MCF 10A (cell line): ENCODE measurements at places on chromosomes 3 and 15.

DNA sequence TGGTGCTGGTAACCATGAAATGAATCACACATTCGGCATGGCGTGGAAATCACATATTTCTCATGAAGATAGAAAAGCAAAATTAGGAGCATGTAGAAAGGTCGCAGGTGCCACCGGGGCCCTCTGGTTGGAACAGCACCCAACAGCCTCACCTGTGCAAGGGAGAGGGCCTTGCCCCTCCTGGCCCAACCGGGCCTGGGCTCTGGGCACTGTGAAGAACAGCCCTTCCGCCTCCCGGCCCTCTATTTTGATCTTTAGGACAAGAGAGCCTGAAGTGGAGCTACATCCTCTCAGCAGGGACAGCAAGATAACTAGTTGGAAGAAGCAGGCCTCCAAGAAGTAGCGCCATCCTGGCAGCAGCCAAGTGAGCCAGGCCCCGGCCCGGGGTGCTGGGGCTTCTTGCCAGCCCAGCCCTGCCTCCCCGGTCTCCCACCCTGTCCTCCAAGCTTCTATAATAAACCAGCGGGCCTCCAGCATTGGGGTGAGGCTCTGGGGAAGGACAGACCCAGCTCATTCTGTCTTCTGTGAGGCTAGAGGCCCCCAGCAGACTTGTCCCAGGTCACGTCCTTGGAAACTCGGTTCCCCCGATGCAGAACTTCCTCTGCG, 46.1 kb upstream of the FGD5 start:
- no peak for DNase-seq

- DNase-seq = peak; percentile 20
Measured at GRCh38 chr15:101664303-101664913, 12.2 kb upstream of the TM2D3 start.

DNA sequence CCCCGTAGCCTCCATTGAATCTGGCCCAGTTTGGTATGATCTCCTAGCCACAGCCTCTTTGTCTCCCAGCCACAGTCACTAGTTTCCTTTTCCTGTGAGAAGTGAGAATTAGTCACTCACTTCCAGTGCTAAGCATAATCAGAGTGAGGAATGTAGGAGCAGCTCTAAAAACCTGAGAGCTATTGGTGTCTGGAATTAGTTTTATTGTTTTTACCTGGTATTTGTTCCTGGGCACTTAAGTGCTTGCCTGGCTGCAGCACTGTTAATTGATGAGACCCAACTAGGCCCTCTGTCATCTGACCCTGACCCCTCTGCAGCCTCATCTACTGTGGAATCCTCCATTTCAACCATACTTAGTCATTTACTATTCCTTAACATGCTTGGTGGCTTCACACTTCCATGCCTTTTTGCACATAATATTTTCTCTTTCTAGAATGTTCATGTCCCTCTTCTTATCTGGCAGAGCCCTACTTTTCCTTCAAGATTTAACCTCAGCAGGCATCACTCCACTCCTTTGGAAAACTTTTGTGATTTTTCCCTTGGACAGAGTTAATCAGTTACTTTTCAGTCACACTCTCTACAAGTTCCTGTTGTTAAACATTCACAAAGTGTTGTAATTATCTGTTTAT, 48.8 kb downstream of the PDE8A start:
- peak; percentile 53 for DNase-seq

- DNase-seq = no peak
Measured at GRCh38 chr3:13068269-13069010, 4.8 kb downstream of the IQSEC1 start.

DNA sequence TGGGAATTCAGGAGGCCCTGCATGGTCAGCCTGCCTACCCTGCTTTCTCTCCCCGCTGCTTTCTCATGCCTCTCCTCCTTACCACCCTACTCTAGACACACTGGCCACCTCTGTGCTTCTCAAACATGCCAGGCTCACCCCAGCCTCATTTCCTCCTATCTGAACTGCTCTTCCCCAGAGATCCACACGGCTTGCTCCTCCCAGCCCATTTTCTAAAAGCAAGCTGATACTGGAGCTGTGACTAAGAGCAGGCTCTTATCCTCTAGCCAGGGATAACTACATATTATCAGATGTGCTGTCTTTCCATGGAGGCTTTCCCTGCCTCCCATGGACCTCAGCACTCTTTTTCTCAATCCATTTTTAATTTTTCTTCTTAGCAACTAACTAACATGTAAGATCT, 85.9 kb downstream of the BOC start:
- DNase-seq = no peak

DNA sequence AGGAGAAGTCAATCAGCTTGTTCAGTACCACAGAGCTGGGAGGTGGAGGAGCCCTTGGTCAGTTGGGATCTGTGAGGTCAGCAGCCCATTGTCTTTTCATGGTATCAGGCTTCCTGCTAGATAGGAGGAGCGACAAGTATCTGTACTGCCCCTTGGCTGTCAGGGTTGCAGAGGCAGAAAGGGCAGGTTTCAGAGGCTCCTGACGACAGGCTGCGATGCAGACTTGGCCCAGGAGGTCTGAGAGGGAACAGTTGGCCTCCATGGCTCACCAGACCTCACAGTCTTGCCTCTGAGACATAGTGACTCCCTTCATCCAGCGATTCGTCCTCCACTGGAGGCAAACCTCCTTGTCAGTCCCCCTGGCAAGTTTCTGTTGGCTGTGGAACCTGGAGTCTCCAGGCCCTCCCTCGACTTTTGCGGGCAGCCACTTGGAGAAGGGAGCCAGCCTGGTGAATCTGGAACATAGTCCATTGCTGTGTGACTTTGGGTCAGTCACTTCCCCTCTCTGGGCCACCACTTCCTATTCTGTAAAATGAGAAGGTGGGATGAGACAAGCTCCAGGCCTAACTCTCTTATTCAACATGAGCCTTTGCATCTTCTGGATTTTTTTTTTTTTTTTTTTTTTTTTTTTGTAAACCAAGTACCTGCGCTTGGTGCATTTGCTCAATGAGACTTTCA, 177.9 kb upstream of the TLE3 start:
- DNase-seq = no peak

DNA sequence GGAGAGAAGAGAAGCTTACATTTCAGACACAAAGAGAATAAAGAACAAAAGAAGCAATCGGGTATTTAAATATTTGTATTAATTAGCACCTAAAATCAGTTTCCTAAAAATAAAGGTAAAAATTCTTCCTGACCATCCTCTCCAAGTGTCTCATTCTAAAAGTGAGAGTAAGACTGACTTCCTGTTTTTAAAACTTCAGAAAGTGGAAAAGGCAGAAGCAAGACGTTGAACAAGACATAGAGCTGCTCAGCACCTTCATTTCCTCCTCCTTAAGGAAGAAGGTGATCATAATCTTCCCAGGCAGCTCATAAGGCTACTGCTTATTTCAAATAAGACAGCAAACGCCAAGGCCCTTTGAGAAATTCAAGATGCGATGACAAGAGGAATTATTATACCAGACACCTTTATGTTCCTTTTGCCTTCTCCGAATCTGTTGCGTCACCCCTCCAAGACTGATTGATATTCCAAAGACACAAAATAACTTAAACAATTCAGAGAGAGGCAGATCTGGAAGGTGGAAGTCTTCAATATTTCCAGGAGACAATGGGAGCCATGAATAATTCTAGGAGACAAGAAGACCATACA, 238.8 kb upstream of the TLE3 start:
- DNase-seq = no peak

DNA sequence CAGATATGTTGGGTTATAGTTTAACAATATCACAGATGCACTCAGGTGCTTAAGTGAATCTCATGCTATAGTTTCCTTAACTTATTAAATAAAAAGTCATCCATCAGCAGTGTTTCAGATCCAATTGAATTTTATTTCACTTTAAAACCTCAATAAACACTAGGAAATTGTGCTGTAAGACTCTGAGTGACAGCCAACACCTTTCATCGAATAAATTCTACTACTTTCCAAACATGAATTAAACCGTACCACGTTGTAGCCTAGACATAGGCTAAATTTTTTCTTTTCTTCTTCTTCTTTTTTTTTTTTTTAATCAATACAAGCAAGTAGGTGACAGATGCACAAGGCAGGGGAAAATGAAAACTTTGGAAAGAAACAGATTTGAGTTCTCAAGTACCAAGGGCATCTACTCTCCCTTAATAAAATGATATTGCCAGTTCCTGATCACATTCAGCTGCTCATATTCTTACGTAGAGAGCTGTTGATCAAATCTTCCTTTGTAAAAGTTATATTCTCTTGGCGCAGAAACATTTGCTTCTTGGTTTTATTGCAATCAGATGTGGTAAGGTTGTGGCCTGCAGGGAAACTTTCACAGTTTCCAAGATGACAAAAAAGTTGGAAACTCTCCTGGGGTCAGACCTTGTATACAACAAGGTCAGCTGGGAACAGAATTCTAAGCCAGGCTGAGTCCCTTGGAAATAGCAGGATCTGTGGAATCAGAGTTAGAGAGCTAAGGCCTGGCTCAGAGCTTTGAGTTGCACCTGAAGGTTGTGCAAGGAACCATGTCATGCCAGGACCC, 147.7 kb downstream of the CD47 start:
- DNase-seq = no peak

- peak; percentile 46 for DNase-seq
Measured at GRCh38 chr3:30112902-30113484, 493.4 kb upstream of the TGFBR2 start.

- DNase-seq = peak; percentile 54
Measured at GRCh38 chr3:194871864-194872668, 186.4 kb downstream of the FAM43A start.

GRCh38 chr15:75149867-75150709, 51.6 kb upstream of the C15orf39 start:
- DNase-seq = peak; percentile 78

- no peak for DNase-seq
Measured at GRCh38 chr3:135930255-135930654, 35.3 kb upstream of the PPP2R3A start.

DNA sequence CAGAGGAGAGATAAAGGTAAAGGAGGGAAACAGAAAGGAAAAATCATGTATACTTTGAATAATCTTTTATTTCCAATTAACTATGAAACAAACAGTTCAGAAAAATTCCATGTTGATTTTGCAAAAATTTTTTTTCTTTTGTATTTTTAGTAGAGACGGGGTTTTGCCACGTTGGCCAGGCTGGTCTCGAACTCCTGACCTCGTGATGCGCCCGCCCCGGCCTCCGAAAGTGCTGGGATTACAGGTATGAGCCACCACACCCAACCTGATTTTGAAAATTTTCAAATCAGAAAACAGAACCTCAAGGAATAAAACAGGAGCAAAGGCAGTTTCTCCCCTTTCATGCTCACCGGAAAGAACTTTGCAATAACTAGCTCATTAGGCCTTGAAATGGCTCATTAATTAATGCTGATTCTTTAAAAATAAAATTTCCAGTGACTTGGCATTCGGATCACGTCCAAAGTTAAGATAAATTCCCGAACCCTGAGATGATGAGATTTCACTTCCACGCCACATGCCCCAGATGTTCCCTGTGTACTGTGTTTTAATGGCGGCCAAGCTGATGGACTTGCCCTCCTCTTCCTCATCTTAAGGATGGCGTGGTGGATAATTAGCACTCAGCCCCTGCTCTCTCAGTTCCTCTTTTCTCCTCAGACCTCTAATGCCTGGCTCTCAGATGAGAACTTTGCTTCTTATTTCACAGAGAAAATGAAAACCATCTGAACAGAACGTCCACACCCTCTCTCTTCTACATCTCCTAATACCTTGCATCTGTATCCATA, 10.8 kb downstream of the BCL2L10 start:
- DNase-seq = no peak

DNA sequence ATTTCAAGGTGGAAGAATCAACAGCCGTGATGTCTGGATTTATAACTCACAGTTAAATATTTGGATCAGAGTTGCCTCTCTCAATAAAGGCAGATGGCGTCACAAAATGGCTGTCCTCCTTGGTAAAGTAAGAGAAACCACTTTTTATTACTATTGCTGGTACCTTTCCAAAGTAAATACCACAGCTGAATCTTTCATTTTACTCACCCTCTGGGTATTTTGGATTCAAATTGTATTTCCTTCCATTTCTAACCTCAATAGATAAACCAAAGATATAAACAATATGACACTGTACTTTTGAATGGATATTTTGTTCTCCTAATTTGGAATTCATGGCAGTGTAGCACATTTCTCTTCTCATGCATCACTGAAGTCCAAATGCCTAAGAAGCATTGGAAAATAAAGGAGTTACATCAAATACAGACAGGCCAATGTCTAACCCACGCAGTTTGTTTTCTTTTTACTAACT, 29.5 kb downstream of the KLHL24 start:
- DNase-seq = peak; percentile 69

DNA sequence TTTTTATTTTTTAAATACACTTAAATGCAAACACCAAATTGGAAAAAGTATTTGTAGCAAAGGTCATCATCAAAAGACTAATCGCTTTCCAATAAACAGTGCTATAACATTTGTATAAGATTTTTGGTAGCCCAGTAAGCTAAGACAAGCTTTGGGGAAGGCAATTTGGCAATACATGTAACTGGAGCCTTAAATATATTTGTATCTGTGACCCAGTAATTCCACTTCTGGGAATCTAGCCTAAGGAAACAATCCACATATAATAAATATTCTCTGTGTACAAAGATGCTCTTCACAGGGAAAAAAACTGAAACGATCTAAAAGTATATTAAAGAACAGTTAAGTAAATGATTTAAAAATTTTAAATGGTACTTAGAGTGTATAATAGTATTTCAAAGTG, 65.5 kb upstream of the TJP1 start:
- DNase-seq = peak; percentile 8

GRCh38 chr15:59280855-59281254, 74.2 kb downstream of the LDHAL6B start:
- no peak for DNase-seq

- DNase-seq = no peak
Measured at GRCh38 chr3:14691719-14692118, 16.8 kb downstream of the C3orf20 start.

GRCh38 chr3:34202975-34203374, 404.5 kb downstream of the PDCD6IP start:
- no peak for DNase-seq

GRCh38 chr3:184626923-184627322, 65.3 kb downstream of the EPHB3 start:
- no peak for DNase-seq

GRCh38 chr3:24111711-24112110, 166.6 kb downstream of the NR1D2 start:
- no peak for DNase-seq

GRCh38 chr3:184496933-184497332, 64.7 kb upstream of the EPHB3 start:
- DNase-seq = no peak

GRCh38 chr3:181333394-181333793, 343.9 kb upstream of the DNAJC19 start:
- DNase-seq = no peak

- DNase-seq = no peak
Measured at GRCh38 chr3:138463724-138464490, 29.5 kb downstream of the ESYT3 start.

GRCh38 chr15:96977886-96978285, 647.4 kb downstream of the NR2F2 start:
- DNase-seq = no peak

- no peak for DNase-seq
Measured at GRCh38 chr3:44160818-44161217, 80.9 kb upstream of the TOPAZ1 start.

- peak; percentile 71 for DNase-seq
Measured at GRCh38 chr15:67085818-67086636, 20.6 kb downstream of the SMAD3 start.
